Non-pigmented ciliary epithelial cell (primary cell): ENCODE measurements at places on chromosomes 6 and 20.

GRCh38 chr6:31575335-31575901, at the start of gene TNF:
TSS of gene TNF (plus strand) at chr6:31575565. CDS start at chr6:31575742, 177 bp downstream.
- DNase-seq, result no peak

DNA sequence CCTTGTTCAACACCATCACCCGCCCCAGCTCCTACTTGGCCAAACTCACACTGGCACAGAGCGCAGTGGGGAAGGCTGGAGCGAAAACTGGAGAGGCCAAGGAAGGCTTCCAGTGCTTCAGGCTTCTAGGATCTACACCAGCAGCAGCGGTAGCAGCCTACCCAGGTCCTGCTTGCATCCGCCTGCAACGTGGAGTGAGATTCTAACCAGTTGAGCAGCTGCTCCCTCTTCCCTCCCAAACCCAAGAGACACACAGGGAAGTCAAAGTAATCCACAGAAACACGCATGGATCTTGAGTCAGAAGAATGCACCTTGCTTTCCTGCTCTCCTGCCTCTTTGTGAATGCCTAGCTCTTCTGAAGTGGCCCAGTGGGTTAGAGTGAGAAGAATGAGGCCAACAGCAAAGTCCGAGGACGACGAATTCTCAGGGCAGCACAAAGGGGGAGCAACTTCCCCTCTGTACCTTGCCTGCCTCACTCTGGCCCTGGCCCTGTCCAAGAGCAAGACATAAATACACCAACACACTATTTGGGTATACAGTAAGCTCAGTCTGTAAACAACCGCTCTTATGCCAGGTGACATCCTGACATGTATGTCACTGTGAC, 95.9 kb upstream of the FOXQ1 start:
- DNase-seq, result no peak

DNA sequence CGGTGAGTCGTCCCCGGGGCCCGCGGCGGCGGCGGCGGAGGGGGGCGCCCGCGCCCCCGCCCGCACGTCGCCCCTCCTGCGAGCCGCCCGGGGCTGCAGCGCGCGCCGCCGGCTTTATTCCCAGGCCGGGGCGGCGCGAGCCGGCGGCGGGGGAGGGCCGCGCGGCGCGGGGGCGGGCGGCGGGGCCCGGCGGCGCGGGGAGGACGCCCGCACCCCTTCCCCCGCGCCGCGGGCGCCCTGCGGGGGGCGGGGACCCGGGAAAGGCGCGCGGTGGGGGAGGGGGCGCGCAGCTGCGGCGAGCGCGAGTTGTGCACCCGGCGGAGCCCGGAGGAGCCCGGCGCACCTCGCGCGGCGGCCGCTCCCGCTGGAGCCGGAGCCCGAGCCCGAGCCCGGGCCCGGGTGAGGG, 646 bp downstream of the HMGA1 start:
- DNase-seq, result no peak

DNA sequence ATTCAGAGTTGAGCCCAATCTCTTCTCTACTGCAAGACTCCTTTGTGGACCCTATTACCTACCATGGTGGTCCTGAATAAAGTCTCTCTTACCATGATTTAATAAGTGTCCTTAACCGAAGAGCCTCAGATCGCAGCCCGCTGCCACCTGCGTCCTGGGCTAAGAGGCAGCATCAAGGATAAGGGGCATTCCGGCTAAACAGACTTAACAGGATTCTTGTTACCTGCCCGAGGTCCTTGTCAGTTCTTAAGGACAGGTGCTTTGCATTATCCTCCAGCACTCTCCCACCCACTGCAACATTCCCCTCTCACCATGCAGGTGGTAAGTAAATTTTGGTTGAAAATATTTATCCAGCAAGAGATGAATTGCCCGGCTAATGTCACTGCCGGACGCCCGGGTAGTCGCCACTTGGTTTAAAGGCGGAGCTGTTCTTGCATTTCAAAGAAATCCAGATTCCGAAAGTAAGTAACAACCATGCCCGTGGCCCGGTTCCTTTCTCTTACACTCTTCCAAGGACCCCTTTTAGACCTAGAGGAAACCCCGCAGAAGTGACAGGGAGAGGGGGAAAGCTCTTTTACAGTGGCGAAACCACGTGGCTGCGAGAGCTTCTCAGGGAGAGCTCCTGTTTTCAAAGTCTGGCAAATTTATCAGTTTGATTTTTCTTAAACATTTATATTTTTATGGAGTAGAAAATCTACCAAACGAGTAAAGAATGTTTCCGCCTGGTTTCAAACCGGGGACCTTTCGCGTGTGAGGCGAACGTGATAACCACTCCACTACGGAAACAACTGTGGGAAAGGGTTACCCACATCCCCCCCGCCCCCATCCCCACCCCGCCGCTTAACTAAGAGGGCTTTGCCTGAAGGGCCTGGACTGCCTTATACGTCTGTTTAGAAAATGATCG, 41.9 kb upstream of the PRSS16 start:
- DNase-seq, result no peak

GRCh38 chr6:13469693-13470092, 17.7 kb downstream of the GFOD1 start:
- no peak for DNase-seq

DNA sequence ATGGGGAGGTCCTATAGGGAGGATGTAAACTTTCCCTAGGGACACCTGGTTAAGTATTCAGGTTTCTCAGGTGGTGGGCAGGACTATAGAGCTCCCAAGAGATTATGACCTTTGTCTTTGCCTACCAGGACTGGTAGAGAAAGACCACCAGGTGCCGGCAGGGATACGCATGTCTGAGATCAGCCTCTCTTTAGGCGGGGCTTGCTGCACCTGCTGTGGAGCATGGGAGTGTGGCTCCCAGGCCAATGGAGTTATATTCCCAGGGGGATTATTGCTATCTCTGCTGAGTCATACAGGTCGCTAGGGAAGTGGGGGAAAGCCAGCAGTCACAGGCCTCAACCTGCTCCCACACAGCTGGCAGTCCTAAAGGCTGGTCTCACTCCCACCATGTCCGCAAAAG, 280.5 kb upstream of the MMS22L start:
- DNase-seq, result no peak

- DNase-seq, result no peak
Observed at GRCh38 chr6:43722920-43723545, 35.4 kb upstream of the MRPS18A start.

DNA sequence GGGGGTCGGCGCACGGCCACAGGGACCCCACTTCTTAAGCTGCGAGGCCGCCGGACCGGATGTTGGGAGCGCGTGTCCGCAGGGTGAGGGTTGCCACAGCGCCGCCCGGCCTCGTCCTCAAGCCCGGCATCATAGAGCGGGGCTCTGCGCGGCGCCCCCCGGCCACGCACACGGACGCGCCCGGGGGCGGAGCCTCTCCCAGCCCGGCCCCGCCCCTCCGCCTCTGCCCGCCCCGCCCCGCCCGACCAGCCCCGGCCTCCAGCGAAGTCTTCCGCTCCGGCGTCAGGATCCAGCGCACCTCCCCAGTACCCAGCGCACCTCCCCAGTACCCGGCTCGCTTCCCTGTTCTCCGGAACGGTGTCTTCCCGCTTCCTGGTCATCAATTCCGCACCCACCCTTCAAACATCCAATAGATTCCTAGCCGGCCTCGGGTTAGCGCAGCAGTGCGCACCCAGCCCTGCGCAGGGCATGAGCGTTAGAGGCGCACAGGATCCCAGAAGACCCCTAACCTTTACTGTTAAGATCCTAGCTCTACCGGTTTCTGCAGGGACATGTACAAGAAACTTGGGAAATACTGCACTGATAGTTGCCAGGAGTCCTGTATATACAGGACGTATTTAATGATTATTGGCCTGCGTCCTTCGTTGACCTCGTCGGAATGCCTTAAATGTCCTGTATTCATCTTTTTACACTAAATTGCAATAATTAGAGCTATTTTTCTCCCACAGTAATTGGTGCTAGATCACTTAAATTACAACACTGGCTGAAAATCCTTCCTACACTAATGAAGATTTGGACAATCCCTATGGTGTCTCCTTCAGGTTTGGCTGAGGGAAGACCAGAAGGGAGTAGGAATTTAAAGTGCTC, 535 bp upstream of the DNAAF9 start:
- no peak for DNase-seq

GRCh38 chr6:146650799-146651481, 52.2 kb downstream of the ADGB start:
- DNase-seq, result no peak

DNA sequence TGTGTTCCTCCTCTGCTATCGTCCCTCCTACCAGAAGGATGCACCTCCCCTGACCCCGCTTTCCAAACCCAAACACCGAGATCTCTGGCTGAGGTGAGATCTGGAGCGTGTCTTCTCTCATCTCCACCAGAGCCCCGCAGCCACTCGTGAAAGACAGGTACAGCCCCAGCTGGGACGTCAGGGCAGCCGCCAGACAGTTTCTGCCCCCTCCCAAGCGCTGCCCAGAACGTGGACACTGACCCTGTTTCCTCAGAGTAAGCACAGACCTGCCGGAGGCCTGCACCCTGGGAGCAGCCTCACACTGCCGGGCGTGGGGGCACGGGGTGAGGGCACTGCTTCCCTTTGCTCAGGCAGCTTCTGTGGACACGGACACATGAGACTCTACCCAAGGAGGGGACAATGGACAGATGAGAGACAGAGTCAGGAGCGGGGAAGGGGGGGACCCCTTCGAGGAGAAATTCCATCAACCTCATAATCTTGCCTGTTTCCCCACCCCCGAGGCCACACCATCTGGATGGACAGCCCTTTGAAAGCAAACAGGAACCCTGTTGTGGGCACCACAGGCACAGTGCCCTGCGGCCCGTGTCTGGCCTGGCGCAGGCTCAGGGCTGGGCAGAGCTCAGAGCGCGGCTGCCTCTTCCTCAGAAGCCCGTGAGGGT, 210.6 kb downstream of the DLL1 start:
- DNase-seq, result no peak

DNA sequence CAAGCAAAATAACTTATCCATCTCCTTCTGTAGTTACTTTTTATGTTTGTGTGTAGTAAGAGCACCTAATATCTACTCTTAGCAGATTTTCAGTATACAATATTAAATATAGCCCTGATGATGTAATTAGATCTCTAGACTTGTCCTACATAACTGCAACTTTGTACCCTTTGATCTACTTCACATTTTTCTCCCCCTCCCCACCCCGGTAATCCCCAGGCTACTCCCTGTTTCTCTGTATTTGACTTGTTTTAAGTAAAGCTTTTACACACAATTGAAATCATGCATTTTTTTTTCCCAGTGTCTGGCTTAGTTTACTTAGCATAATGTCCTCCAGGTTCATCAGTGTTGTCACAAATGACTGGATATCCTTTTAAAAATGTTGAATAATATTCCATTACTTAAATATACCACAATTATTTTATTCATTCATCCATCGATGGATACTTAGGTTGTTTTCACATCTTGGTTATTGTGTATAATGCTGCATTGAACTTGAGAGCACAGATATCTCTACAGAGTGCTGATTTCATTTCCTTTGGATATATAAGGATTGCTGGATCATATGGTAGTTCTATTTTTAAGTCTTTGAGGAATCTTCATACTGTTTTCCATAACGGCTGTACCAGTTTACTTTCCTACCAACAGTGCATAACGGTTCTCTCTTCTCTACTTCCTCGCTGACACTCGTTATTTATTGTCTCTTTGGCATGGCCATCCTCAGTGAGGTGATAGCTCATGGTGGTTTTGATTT, 212.7 kb downstream of the CDKAL1 start:
- DNase-seq, result no peak

GRCh38 chr6:39213195-39213920, 15.9 kb downstream of the KCNK5 start:
- DNase-seq, result no peak

DNA sequence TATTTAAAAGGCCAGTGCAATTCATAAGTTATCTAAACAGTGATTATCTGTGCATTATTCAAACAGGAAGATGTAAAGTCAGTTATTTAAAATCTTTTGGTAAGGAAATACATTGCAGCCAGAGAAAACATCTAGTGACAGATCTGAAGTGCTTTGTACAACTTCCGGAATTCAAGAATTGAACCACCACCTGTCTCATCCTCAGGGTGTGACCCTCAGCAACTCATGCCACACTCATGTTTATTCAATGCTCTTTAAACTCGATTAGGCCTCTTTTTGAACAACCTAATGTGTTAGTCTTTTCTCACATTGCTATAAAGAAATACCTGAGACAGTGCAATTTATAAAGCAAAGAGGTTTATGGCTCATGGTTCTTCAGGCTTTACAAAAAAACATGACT, 62.6 kb upstream of the GGTLC1 start:
- DNase-seq, result no peak

GRCh38 chr6:33206864-33207551, 1.3 kb upstream of the RING1 start:
- no peak for DNase-seq

- DNase-seq, result no peak
Observed at GRCh38 chr20:57464642-57465211, 60.2 kb downstream of the CTCFL start.

GRCh38 chr20:1212023-1212422, 8.8 kb downstream of the C20orf202 start:
- DNase-seq, result no peak

DNA sequence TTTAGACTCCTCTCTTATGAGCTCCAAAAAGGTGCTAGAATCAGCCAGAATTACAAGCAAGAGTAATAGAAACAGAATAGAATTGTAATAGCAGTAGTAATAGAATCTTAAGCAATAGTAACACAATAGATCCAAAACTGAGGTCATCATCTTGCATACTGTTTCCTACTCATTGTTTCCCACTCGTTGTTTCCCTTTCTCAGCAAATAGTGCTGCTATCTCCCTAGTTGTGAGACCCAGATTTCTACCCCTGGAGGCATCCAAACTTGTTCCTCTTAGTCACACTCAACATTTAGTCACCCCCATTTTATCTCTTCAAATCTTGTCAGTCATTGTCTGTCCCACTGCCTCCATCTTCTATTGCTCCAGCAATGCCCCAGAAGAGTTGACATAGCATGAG, 356.9 kb upstream of the MARCKS start:
- DNase-seq, result no peak
